ENCODE measurements at places on chromosomes 12 and 14.

GRCh38 chr14:97113339-97113738, 316.2 kb downstream of the VRK1 start:
- no peak for DNase-seq

GRCh38 chr12:74415633-74416032, 122.0 kb upstream of the ATXN7L3B start:
- peak; percentile 12 for DNase-seq

GRCh38 chr12:111685322-111685810, 390 bp downstream of the BRAP start:
- DNase-seq: no peak

GRCh38 chr14:59849411-59850130, 21.0 kb downstream of the RTN1 start:
- no peak for DNase-seq

DNA sequence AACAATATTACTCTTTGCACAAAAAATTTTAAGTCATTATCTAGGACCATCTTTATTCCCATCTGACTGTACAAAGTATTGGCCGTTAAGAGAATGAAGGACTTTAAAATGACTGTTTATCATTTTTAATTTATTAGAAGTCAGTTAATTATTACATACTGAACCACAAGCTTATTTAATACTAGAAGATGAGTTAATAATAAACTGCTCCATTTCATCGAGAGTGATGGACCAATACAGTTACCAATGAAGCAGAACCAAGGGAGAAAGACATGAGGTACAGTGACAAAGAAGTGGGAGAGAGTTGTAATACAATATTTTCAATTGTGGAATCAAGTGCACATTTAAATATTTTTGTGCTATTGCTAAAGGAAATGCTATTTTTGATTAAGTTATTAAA, 83.3 kb downstream of the PTPRO start:
- DNase-seq: no peak

Measured in fibroblast of villous mesenchyme (primary cell).